ENCODE measurements at places on chromosomes 16 and 17. TPM values are rescaled to one million over a fixed set of nuclear protein-coding genes. Genes with fewer than 3 reads are reported as not detected.

- DNase-seq, result no peak
These were observed 94.9 kb upstream of the GOT2 start for GRCh38 chr16:58828901-58829545.

DNA sequence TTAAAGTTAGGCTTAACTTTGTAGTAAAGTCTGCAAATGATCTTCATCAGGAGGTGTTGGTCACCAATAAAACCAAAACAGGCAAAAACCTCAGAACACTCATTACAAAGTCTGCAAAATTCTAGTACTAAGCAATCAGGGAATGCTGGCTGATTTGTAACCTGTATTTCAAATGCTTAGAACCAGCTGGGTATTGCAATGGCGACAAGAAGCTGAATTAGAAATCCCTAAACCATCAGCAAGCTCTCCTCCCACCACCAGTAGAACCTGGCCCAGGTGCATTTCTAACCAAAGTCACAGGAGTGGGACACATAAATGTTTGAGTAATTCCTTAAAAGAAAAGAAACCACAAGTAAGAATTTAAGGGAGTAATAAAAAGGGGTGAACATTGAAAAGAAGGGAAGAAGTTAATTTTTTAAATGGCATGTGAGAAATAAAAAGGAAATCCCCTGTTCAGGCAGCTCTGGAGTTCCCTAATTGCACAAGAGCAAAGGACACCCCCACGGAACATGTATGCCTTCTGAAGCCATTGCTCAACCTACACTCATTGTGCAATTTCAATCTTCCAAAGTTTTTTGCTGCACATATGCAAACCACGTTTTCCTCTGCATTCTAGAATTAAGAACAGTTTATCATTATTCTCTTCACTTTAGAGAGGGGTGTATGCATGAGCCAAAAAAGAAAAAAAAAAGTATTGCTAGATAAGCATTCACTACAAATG, 102.9 kb downstream of the HIC1 start:
- DNase-seq, result no peak

GJC1 gene
- total RNA-seq, result 1.7 TPM

UMOD gene
- not detected for total RNA-seq

TBC1D3E gene
- total RNA-seq, result not detected
